ENCODE measurements at places on chromosomes 4 and X.

- no peak for DNase-seq
These were observed 107.5 kb downstream of the GUCY2F start for GRCh38 chrX:109374262-109374960.

- DNase-seq: no peak
These were observed 471.2 kb downstream of the IQCM start for GRCh38 chr4:149344436-149344835.

DNA sequence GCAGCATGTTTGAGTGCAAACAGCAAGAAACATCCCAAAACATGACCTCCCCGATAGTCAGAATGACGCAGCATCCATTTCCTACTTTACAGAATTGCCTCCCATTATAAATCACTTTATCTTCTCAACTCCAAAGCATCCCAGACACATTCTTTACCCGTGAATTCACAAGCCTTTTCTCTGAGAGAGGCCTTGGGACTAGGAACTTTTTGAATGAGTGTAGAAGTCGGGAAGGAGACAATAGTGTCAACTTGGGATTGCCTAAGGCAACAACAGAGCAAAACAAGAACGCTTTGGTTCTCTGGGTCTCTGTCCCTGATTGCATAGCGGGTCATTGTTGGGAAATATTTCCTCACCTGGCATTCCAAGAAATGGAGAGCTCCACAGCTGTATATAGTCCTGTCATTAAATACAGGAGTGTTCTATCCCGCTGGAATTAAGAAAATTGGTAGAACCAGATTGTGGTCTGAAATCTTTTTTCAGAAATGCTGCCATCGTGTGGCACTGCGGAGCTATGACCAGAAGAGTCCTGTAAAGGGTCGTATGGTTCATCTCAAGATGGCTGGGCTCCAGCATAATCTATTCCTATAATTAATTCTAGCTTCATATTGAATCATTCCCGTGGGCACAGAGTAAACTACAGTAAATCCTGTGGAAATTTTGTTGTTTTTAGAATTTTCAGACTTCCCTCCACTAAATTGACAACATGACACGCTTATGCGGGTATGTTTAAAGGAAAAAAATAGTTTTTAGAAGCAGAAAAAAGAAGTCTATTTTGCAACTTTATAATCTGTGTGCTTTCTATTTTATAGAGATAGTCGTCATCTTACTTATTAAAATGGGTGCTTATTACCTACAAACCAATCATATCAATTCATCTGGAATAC lies 2.0 kb upstream of the SPP1 start:
- peak; percentile 19 for DNase-seq

GRCh38 chr4:100041646-100042045 lies 91.6 kb upstream of the H2AZ1 start:
- DNase-seq: no peak

DNA sequence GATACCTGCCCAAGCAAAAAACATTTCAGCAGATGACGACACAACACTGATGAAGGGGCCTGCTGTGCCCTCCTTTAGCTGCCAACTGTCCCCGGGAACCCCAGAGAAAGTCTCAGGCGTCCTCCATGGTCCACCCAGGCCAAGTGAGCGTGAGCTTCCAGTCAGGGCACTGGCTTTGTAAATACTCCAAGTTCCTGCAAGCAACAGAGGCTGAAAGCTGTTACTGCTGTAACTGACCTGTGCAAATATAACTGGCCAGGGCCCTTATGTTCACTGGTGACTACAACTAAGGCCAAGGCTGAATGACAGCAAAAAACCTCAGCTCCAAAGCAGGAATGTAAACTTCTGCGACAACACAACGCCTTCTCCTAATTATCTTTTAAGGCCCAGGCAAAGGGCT lies 8.2 kb downstream of the WDR1 start:
- DNase-seq: no peak

- no peak for DNase-seq
These were observed 9.8 kb upstream of the RTL5 start for GRCh38 chrX:72141372-72142004.

GRCh38 chrX:94107981-94108380 lies 434.0 kb downstream of the FAM133A start:
- no peak for DNase-seq

DNA sequence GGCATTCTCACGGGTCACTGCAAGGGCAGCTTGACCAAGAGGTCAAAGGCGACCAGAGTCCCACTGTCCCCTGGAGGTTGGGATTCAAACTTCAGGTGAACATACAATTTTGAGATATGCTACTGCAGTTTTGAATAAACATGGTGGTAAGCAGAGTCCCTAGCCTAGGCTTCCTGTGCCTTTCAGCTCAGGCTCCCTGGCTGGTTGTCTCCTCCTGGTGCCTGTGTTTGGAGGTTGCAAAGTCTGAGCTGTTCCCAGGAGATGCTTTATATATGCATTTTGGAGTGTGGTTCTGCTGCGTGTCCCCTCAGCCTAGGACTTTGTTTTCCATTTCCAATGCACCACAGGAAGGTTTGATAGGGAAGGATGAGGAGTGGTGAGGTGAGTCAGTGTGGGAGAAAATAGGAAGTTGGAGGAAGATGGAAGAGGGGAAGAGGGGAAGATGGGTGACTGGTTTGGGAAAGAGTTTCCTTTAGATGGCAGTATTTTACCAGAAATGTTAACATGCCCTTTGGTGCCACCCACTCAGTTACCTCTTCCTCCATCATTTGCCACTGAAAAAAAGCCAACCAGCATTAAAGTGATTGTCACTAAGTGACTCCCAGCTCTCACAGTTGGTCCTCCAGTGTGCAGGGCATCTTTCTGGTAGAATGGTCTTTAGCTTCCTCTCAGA lies 211.7 kb upstream of the AGTR2 start:
- DNase-seq: no peak

DNA sequence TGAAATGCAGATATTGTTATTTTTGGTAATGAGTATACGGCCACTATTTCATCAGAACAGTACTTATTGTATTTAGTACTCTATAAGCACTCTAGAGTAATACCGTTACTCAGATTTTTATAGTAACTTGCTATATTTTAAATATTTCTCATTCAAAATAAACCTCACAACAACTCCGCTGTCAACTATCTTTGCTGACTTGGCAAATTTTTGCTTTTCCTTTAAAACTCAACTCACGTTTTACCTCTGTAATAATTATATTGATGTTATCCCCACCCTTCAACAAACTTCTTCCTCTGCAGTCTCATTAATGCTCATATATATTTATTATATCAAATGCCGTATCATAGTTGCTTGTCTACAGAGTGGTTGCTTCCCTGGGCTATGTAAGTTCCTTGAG lies 9.0 kb downstream of the JCHAIN start:
- DNase-seq: no peak

DNA sequence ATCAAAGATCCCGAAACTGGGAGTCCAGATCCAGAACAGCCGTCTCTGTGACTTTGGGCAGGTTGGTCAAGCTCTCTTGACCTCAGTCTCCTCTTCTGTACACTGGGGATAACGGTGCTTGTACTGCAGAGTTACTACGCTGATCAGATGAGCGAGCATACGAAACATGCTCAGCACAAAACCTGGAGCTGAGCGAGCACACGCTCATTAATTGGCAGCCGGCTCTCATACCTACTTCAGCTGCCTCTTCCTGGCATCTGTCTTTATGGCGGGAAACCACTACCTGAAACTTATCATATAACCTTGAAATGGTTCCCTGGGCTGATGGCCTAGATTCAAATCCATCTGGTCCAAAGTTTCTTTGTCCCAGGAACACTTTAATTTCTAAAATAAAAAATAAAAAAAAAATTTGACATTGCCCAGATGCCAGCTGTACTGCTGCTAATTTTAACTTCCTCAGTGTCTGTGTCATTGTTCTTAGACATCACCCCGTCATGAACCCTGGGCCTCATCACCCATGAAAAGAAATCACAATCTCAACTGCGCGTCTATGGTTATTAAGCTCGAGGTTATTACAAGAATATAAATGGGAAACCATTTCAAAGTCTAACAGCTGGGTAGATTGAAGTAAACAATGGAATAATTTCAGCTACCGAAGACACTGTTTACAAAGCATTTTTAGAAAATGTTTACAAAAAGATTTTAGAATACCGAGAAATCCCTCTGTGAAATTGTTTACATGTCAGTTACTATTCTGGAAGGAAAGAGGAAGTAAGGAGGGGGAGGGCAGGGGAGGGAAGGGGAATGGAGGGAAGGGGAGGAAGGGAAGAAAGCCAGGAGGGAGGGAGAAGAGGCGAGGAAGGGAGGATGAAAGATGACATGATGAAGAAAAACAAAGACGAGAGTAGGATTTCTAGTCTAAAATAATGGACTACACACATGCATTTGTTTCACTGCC lies 49.0 kb downstream of the CRMP1 start:
- DNase-seq: no peak

GRCh38 chr4:157217708-157218107 lies 2.8 kb upstream of the GRIA2 start:
- DNase-seq: no peak

DNA sequence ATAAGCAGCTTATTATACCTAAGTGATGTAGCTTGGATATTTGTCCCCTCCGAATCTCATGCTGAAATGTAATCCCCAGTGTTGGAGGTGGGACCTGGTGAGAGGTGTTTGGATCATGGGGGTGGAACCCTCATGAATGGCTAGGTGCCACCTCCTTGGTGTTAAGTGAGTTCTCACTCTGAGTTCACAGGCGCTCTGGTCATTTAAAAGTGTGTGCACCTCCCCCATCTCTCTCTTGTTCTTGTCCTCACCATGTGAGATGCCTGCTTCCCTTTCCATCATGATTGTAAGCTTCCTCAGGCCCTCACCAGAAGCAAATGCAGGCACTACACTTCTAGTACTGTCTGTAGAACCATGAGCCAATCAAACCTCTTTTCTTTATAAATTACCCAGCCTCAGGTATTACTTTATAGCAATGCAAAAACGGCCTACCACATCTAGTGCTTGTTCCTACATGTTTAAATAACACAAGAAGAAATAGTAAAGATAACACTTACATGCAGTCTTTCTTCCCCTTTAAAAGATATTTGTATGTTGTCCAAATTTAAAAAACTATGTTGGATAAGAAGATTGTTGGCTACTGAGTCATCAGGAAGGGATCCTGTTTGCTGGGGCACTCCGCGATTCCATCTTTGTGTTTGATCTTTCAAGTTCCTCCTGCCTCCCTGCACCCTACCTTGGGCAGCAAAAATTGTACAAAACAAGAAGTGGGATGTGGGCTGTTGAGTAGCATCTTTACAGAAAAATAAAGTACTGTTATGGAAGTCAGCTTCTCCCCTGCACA lies 29.7 kb downstream of the PPP1R2C start:
- DNase-seq: no peak

GRCh38 chr4:54568184-54568583 lies 89.6 kb upstream of the KIT start:
- DNase-seq: no peak

GRCh38 chrX:103330681-103331288 lies 746 bp downstream of the TCEAL7 start:
- no peak for DNase-seq

GRCh38 chr4:138242076-138242833 lies at the start of gene SLC7A11:
TSS of gene SLC7A11 (minus strand) at chr4:138242349. CDS start at chr4:138242069, 280 bp downstream.
- DNase-seq: peak; percentile 5

- DNase-seq: no peak
These were observed 121.7 kb upstream of the CCDC160 start for GRCh38 chrX:134115270-134115669.

DNA sequence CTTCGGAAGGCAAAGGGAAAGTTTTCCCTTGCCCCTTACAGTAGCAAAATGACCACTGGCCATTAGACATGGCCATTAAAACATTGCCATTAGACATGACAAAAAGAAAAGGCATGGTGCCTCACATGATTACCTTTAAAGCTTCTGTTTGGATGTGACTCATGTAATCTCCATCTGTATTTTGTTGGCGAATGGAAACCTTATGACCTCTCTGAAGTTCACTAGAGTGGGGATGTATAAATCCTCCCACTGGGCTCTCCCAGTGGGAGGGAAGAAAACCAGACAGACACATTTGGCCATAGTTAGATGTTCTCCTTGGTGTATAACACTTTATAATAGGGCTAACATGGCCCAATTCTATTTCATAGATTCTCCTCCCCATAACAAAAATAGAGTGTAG lies 152.6 kb downstream of the MAGEB17 start:
- DNase-seq: no peak

DNA sequence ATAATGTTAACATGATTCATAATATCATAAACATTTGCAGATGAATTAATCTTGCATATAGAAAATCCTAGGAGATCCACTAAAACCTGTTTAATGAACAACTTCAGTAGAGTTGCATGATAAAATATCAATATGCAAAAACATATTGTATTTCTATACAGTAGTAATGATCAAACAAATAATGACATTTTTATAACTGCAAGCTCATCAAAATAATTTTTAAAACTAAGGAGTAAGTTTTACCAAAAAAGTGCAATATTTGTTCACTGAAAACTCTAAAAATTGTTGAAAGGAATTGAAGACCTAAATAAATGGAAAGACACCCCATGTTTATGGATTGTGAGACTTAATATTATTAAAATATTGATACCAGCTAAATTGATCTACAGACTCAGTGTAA lies 15.9 kb upstream of the GPRASP2 start:
- no peak for DNase-seq

GRCh38 chrX:7139202-7140081 lies 8.1 kb upstream of the STS start:
- DNase-seq: no peak

DNA sequence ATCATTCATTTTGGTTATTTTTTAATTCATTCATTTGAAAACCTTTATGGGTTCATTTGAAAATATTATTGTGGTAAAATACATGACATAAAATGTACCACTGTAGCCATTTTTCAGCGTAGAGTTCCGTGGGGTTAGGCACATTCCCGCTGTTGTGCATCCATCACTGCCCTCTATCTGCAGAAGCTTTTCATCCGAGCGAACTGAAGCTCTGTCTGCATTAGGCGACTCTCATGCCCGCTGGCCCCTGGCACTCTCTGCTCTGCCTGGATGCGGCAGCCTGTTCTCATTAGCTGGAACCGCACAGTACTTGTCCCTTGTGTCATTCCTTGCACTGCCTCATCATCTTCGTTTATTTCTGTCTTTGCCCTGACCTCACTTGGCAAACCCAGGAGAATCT lies 17.5 kb downstream of the CFAP99 start:
- DNase-seq: no peak

DNA sequence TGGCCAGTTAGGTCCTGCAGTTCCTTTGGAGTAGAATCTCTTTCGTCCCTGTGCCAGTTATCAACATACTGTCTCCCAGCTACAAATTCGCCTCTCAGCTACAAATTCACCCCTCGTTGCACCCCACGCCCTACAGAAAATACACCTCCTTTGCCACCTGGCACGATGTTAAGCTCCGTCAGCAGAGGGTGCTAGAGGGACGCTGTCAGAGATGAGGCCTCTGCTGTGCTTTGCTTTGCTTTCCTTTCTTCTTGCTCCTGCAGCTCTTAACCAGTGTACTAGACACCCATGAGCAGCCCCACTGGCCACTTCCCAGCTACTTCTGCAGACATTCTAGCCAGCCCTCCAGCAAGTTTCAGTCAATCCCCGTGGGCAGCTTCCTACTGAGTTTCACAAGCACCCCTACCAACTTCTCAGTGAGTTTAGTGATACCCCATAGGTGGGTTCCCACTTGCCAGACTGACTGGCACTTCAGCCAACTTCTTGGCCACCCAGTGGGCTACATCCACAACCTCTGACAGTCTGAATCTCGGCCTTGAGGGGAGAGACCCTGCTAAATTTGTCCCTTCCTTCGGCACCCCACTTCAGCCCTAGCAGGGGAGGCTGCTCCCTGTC lies 21.8 kb downstream of the HAUS3 start:
- peak; percentile 66 for DNase-seq

- no peak for DNase-seq
These were observed 24.7 kb upstream of the FRYL start for GRCh38 chr4:48804584-48805301.
